Fibroblast of skin of back (primary cell): ENCODE measurements at places on chromosomes 12 and 14.

DNA sequence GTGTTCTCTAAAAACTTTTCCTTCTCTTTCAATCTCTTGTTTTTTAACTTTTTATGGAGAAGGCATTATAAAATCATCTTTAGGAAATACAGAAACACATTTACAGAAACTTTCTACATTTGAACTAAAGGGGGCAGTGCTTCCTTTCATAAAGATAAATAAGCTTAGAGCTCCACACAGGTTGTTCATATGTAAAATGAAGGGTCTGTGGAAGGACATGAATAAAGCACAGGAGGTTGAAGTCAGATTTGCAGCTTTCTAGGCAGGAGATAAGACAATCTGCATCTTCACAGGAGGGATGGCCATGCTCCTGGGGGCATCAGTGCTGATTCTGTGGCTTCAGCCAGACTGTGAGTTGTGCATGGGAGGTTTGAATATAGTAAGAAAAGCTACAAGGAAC lies 426.0 kb downstream of the DAD1 start:
- DNase-seq = peak; percentile 1

- DNase-seq = no peak
Observed at GRCh38 chr14:68749487-68750475, 43.1 kb downstream of the ZFP36L1 start.

DNA sequence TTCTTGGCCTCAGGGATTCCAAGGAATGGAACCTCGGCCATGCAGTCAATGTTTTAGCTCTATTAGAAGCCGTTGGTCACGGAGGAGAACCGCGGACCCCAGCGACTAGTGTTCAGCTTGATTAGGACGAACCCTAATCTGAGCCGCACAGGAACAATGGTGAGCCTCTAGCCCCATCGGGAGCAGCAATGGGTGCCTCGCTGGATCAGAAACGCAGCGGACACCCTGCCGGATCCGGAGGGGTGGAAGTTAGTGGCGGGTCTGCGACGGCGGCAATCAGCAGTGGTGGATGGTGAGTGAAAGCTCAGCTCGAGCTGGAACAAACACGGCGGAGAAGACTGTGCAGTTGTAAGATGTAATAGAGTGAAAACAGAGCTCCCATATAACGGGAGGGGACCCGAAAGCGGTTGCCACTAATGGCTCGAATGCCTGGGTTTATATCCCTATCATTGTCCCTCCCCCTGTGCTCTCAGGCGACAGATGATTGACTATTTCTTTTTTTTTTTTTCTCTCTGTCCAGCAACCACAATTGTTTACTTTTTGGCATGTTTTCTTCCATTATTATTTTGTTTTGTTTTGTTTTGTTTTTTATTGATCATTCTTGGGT lies 127.7 kb downstream of the ZNF664 start:
- DNase-seq = no peak

DNA sequence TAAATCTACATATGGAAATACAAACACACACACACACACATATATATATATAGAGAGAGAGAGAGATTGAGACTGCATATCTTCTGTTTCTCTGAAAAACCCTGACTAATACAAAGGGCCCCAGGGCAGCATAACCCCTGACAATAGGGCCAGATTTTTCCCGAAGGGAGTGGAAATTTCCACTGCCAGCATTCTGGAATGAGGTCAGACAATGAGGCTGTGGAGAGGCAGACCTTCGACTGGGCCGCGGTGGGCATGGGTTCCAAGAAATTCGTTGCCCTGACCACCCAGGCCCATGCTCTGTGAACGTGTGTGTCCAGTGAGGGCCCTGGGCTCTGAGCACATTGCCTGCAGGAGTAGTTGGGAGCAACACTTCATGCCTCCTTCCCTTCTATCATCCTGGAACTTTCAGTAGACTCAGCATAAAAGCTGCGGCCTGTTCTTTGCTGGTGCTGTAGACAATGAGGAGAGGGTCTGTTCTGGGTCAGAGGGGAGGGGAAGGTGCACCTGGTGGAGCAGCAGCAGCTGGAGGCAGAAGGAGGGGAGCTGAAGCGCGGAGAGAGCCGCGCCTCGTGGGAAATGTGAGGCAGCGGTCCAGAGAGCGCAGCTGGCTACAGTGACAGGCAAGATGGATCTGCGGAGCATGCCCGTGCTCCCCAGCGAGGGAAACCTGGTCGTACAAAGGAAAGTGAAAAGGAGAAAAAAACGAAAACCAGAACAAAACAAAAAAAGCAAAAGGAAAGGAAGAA lies 25.6 kb upstream of the CCDC60 start:
- no peak for DNase-seq

GRCh38 chr14:77390188-77390587 lies 13.0 kb downstream of the SAMD15 start:
- no peak for DNase-seq

- no peak for DNase-seq
Observed at GRCh38 chr12:89469361-89469760, 55.2 kb downstream of the GALNT4 start.

DNA sequence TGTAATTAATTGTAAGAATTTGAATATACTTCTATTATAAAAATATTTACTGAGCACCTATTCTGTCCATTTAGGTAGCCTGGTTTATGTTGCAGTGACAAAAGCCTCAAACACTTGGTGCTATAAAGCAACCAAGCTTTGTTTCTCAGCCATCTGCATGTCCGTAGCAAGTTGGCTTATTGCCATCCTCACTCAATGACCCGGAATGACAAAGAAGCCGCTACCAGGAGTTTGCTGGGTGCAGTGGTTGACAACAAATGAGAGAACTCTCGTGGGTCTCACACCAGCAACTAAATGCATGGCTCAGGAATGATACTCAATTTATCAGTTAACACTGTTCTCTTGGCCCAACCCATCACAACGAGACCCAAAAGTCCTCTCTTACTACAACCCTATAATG lies 553.1 kb downstream of the DIO2 start:
- DNase-seq = no peak
